ENCODE measurements at places on chromosomes 13 and 19. TPM values are rescaled to one million over a fixed set of nuclear protein-coding genes. Genes with fewer than 3 reads are reported as not detected.

- no peak for DNase-seq
Measured at GRCh38 chr13:98446234-98446621, 130.7 kb downstream of the STK24 start.

- no peak for DNase-seq
Measured at GRCh38 chr13:99005609-99006008, 27.7 kb upstream of the DOCK9 start.

GRCh38 chr13:30431269-30431940 is 9.1 kb downstream of the UBE2L5 start:
- DNase-seq = peak; percentile 27

DNA sequence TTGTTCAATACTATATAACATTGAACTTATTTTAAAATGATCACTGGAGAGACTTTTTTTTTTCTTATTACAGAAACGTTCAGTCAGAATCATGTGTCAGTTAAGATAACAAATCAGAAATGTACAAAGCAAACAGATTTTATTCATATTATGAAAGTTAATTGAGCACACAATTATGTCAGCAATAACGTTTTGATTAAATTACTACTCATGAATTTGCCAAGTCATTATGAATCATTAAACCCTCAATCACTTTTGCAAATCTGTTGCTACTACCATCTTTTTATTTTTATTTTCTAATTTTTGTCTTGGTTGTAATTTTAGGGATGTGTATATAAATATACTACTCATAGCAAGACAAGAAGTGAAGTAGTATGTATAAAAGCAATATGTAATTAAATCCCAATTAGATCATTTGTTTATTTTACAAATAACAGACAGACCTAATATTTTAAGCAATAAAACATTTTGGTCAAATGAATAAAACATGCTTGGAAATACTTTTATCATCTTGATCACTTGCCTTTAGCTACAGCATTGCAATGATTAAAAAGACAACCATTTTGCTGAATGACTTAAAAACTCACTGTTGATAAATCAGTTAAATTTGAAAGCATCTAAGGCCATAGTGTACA is 893.4 kb upstream of the MIR17HG start:
- DNase-seq = no peak

KISS1R gene
- total RNA-seq = not detected

BCL3 gene
- 7.6 TPM for total RNA-seq

NLRP5 gene
- total RNA-seq = 4.9 TPM
